ENCODE measurements at places on chromosomes 13 and 19.

- peak; percentile 66 for DNase-seq
Observed at GRCh38 chr19:18117692-18118378, 20.3 kb downstream of the MAST3 start.

DNA sequence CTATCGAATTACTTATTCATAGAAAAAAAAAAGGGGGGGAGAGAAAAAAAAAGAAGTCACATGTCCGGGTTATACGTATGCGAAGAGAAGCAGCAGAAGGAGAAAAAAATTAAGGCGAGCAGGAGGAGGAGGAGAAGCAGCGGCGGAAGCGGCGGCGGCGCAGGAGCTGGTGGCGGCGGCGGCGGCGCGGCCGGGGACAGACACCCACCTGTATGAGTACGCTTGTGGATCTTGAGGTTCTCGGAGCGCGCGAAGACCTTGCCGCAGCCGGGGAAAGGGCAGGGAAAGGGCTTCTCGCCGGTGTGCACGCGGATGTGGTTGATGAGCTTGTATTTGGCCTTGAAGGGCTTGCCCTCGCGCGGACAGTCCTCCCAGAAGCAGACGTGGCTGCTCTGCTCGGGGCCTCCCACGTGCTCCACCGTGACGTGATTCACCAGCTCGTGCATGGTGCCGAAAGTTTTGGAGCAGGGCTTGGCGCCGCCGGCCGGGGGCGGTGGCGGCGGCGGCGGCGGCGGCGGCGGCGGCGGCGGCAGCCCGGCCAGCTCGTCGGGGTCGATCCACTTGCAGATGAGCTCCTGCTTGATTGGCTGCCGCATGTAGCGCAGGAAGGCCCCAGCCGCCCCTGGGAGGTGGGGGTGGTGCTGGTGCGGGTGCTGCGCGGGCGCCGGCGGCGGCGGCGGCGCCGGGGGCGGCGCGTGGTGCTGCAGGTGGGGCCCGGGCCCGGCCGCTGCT lies 1.5 kb downstream of the ZIC5 start:
- no peak for DNase-seq

DNA sequence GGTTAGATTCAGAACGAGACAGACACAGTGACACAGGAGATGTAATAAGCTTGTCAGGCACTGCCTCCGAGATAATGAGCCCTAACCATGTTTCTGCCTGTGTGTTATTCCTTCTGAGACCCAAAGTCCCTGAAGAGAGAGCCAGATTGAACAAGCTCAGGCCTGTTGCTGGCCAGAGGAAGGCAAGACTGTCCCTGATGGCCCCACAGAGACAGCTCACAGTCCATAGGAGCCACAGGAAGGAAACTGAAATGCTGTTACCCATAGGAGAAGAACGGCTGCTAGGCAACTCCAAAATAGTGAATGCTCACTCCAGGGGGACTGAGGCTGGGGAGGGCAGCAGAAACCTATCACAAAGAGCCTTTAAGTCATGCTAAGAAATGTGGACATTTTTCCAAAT lies 31.8 kb upstream of the RFXAP start:
- no peak for DNase-seq

GRCh38 chr19:41771410-41771809 lies 16.1 kb downstream of the CEACAM6 start:
- DNase-seq: no peak

DNA sequence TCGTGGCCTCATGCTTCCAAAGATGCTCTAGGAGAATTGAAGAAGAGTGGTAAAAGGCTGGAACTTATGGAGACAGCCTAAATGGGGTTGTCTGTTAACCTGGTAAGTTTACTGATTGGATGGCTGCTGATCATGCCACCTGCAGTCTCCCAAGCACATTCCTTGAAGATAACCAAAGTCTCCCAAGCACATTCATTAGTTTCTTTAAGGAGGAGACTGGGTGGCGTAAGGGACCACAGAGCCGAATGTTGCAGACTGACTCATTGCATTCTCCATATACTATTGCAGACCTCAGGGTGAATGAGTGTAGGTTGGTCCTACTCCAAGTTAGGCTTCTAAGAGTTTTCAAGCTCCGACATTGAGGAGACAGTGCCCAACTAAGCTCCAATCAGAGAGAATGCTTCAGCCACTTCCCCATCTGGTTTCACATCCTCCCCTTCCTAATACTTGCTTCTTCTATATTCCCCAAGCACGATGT lies at the start of gene IGFL3:
Gene IGFL3 (minus strand): TSS at position 51 of the 478 bp plus-strand sequence. CDS start 39 bp downstream, at position 12.
- no peak for DNase-seq

DNA sequence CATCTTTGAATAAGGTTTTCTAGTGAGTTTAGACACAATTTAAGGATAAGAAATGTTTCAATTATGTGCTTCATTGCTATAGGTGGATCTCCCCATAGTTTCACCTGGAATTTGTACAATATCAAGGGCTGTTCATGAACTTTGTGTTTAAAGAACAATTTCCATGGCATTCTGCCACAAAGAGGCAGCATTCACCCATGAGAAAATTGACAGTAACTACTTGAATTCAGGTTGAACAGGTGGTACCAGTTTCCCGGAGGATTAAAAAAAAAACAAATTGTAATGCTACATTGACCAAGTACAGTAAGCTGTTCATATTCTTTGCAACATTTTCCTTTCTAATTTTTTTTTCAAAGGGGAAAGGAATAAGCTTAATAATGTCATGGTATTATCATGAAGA lies 9.1 kb downstream of the SLITRK5 start:
- no peak for DNase-seq

GRCh38 chr13:96925916-96926628 lies 68.2 kb downstream of the OXGR1 start:
- DNase-seq: no peak

DNA sequence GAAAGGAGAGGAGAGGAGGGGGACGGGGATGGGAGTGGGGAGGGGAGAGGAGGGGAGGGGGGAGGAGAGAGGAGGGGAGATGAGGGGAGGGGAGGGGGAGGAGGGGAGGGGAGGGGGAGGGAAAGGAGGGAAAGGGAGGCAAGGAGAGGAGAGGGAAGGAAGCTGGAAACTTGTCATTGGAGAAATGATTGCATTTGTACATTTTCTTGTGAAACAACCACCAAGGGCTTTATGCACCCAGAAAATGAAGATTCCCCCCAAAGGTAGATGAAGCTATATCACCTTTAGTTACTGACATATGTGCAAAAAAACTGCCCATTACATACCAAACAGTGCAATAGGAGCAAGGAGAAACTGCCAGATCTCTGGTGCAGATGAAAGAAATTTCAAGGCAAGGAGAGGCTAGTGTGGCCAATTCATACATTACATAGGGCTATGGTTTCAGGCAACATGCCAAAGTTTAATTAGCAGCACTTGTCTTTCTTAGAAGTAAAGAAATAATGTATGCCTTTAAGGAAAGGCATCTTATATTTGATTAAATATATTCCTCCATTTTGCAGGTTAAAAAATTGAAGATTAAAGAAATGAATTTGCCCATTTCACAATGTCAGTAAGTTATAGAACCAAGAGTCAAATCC lies 49.5 kb upstream of the STK24 start:
- no peak for DNase-seq

GRCh38 chr13:20475927-20476691 lies 49.5 kb downstream of the CRYL1 start:
- peak; percentile 49 for DNase-seq

GRCh38 chr19:9727644-9728043 lies 40.9 kb downstream of the ZNF846 start:
- DNase-seq: no peak

DNA sequence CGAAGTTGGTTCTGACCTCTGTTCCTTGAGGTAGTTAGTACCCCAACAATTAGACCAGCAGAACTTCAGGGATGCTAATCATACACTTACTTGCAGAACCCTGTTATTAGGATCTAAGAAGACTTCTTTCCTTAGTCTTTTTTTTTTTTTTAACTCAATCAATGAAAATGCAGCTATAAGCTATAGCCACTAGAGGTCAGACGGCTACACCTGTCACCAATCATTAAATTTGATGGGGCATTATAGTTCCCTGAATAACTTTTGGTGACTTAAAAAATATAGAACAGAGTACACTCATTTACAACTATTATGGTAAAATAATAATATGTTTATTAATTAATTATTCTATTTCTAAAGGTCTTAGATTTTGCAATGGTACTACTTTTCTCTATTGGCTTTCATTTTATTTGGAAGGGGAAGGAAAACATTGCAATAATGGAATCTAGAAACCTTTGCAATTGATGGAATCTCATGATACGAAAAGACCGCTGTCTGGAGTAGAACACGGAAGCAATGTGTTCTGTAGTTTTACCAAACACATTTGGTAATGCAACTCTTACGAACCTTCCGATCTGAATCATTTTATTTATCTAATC lies 483.2 kb downstream of the DIAPH3 start:
- DNase-seq: no peak

DNA sequence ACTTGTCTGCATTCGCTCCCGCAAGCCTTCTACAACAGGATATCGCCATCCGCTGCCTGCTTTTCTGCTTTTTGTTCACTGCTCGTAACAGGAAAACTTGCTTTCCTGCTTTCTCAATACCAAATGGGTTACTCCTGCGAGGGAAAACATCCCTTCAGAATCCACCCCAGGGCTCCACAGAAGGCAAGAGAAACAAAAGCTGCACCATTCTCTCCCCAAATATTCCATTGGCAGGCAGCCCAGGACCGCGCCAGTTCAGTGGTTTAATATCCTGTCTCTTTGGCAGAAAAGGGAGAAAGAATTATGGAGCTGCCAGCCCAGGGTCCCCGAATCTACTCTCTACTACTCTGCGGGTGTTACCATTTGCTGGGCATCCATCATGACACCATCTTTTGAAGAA lies 84.7 kb upstream of the DOCK9 start:
- no peak for DNase-seq

DNA sequence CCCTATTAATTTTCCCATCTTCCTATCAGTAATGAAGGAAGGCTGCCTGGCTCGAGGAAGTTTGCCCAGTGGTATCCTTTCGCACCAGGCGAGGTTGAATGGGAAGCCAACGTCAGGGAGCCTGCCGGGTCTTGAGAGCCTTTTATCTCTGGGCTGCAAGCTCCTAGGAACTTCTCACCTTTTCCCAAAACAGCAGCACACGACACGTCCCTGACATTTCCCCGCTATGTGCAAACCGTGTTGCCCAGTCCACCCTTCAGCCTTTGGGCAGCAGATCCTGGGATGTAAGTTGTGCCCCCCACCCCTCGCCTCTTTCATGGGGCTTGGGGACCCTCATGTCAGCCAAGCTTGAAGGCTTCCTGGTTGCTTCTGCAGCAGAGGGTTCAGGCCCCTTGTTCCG lies 179.1 kb downstream of the ZNF536 start:
- no peak for DNase-seq

DNA sequence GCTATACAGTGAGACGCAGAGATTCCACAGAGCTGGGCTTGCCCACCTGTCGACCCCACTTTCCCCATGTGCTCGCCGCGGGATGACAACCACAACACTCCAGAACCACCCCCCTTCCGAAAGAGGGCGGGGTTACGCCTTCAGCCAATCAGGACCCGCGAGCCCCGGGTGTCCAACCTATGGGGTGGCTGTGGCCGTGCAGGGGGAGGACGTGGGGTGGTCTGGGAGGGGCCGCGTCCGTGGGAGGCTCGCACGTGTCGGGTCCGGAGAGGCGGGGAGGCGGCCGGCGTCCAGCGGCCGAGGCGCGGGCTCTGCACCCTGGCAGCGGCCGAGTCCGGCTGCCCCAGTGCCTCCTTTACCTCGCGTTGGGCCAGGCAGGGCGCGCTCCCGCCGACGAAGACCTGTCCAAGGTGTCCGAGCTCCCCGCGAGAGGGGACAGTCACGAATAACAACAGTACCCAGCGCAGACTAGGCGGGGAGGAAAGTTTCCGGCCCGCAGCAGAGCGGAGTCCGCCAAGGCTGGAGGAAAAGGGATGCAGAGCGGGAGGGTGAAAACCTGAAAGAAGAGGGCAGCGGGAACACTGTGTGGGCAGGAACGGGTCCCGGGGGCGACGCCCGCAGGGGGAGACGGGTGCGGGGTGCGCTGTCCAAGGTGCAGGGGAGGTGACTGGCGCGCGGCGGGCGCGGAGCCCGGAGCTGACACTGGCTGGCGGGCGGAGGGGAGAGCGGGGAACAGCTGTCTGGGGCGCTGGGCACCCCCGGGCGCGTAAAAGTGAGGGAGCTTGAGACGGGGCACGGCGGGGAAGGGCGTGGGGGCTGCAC lies 911 bp downstream of the ENOX1 start:
- DNase-seq: no peak

DNA sequence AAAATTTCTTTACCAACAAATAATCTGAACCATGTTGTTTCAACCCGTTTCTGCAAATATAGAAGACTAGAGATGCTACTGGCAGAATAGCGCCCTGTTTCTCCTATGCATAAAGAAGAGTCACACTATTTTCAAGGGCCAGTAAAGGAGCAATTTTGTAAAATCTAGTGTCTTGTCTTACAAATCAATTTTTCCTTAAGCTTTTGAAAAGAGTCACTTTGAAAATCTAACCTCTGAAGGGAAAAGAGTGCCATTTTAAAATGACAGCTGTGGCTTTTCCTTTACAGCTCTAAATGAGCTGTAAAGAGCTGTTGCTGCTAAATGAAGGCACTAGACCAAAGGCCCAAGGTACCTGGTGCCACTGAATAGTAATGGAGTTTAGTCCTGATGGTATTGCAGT lies 16.9 kb upstream of the GTF2F2 start:
- DNase-seq: no peak

DNA sequence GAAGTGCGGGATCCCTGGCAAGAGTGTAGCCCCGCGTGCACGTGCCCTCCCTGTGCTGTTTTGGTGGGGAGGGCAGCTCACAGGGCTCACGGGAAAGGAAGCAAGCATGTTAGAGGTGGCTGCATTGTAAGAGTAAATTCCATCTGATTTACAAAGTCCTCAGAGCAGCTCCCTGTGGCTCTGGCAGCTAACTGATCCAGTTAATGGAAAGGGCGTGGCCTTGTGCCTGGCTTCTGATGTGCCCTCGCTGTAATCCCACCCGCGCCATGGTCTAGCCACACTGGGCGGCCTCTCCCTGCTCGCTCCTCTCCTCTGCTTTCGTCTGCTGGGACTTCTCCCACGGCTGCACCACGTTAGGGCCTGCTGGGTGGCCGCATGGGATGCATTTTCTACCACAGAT lies 258.5 kb downstream of the FGF9 start:
- no peak for DNase-seq

- no peak for DNase-seq
Observed at GRCh38 chr13:106507560-106508274, 27.7 kb downstream of the EFNB2 start.

DNA sequence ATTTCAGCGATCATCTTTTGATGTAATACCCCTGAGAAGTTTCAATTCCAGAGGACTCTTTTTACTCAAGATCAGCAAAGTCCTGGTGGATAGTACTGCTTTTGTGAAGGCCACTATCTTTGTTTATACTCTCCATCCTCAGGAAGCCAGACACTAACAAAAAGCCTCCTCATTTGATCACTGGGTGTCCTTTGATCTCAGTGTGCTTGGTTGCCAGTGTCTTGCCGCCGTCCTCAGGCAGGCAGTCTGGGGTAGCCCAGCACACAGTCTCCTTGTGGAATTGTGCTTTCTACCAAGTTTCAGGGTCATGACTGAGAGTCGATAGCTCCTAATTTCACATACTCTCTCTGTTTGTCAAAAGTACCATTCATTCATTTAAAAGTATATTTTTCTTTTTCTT lies 762.2 kb downstream of the EFNB2 start:
- no peak for DNase-seq

DNA sequence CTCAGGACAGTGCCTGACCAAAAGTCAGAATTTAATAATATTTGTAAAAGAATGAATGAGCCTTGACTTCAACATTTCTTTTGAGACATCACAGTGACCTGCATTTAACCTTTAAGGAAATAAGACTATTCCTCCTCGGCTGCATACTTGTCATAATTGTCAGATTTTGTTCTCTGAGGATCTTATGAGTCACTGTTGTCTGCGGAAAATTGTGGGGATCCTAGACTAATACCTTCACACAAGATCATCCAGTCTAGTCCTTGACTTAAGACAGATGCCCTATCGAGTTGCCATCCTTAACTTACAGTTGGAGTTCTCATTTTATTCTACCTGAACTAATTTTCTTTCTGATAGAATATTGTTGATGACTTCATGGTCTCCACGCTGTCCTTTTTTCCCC lies 198.4 kb downstream of the DLEU7 start:
- DNase-seq: no peak

All from KG1 (cell line).